Tibial nerve (tissue), 4 donors: ENCODE measurements at places on chromosomes 12 and 14. TPM values are rescaled to one million over a fixed set of nuclear protein-coding genes. Genes with fewer than 3 reads are reported as not detected.

- H3K4me3 ChIP-seq: no peak overlapping the region
- H3K27me3 ChIP-seq: no peaks in the 10 kb centered on the region
- no peak overlapping the region for H3K27ac ChIP-seq
- H3K4me1 ChIP-seq: no peaks in the 10 kb centered on the region
- no peaks in the 10 kb centered on the region for H3K36me3 ChIP-seq
Observed at GRCh38 chr12:56955631-56956256, 1.7 kb downstream of the RDH16 start.

GRCh38 chr14:103738166-103738565, 22.6 kb downstream of the ZFYVE21 start:
- DNase-seq: no peak
- H3K27ac ChIP-seq: no peak overlapping the region
- H3K36me3 ChIP-seq: no peaks in the 10 kb centered on the region

GRCh38 chr12:71135812-71136176, 22.0 kb downstream of the TSPAN8 start:
- no peak for DNase-seq
- H3K4me1 ChIP-seq: no peaks in the 10 kb centered on the region
- H3K36me3 ChIP-seq: no peaks in the 10 kb centered on the region
- no peak overlapping the region for H3K4me3 ChIP-seq
- no peaks in the 10 kb centered on the region for H3K27me3 ChIP-seq

GRCh38 chr14:103548463-103549351, 13.8 kb downstream of the BAG5 start:
- H3K36me3 ChIP-seq: no peaks in the 10 kb centered on the region
- H3K4me1 ChIP-seq: peaks cover 12% of the 10 kb centered on the region
- no peaks in the 10 kb centered on the region for H3K27me3 ChIP-seq
- H3K27ac ChIP-seq: peak overlapping the region; percentile 91

DNA sequence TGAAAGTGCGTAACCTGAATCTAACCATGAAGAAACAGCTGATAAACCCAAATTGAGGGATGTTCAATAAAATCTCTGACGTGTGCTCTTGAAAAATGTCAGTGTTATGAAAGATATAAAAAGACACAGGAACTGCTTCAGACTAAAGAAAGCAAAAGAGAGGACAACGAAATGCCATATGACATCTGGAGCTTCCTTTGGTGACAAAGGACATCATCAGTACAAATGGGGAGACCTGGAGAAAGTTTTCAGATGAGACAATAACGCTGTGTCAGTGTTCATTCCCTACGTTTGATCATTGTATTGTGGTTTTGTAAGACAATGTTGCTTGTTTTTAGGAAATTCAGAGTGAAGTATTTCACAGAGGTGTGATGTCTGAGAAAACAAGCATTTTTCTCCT, 125.9 kb upstream of the MAP1LC3B2 start:
- H3K27me3 ChIP-seq: no peaks in the 10 kb centered on the region
- H3K4me1 ChIP-seq: peaks cover 4% of the 10 kb centered on the region

GRCh38 chr12:26890784-26891183, 47.0 kb downstream of the INTS13 start:
- no peaks in the 10 kb centered on the region for H3K4me1 ChIP-seq
- H3K27ac ChIP-seq: no peak overlapping the region
- H3K36me3 ChIP-seq: no peaks in the 10 kb centered on the region
- no peak overlapping the region for H3K4me3 ChIP-seq

- H3K4me1 ChIP-seq: no peaks in the 10 kb centered on the region
- DNase-seq: no peak
- H3K36me3 ChIP-seq: no peaks in the 10 kb centered on the region
- H3K27ac ChIP-seq: peak overlapping the region; percentile 65
- no peaks in the 10 kb centered on the region for H3K27me3 ChIP-seq
- no peak overlapping the region for H3K4me3 ChIP-seq
Observed at GRCh38 chr14:75234173-75235115, 44.2 kb upstream of the FOS start.

SLC25A47 gene
- not detected for total RNA-seq

STAT2 gene
- total RNA-seq: 296 TPM

DNA sequence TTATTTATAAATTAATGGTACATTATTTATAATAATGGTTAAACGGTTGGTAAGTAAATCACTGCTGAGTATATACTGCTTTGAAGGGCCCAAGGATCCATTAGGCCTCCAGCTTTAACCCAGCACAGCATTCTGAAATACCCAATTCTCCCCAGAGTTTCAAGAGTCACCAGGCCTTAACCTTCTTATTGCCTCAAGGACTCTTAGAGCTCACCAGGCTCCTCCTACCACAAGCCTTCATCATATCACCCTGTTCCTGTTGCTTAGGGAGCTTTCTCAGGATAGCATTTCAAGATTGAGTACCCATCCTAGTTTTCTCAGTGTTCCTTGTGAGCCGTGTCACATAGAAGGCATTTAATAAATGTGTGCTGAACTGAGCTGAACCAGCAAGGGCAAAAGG, 242.5 kb downstream of the FBXL14 start:
- no peak for DNase-seq
- H3K4me3 ChIP-seq: no peak overlapping the region
- H3K27me3 ChIP-seq: no peaks in the 10 kb centered on the region
- H3K4me1 ChIP-seq: no peaks in the 10 kb centered on the region

FERMT2 gene
- total RNA-seq: 135 TPM

DNA sequence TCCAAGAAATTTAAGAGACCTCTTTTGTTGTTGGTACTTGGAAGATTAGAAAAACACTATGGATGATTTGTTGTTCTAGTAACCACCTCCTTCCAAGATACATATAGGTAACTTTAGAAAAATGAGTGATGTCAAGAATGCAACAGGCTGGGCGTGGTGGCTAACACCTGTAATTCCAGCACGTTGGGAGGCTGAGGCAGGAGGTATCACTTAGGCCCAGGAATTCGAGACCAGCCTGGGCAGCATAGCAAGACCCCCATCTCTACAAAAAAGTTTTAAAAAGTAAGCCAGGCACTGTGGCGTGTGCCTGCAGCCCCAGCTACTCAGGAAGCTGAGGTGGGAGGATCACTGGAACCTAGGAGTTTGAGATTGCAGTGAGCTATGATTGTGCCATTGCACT, 97.8 kb downstream of the PCNX1 start:
- H3K36me3 ChIP-seq: no peaks in the 10 kb centered on the region
- H3K27ac ChIP-seq: no peak overlapping the region
- no peak for DNase-seq
- H3K4me3 ChIP-seq: no peak overlapping the region
- no peaks in the 10 kb centered on the region for H3K4me1 ChIP-seq
- H3K27me3 ChIP-seq: no peaks in the 10 kb centered on the region

- H3K27ac ChIP-seq: no peak overlapping the region
- no peaks in the 10 kb centered on the region for H3K4me1 ChIP-seq
- H3K27me3 ChIP-seq: no peaks in the 10 kb centered on the region
- H3K36me3 ChIP-seq: no peaks in the 10 kb centered on the region
- no peak overlapping the region for H3K4me3 ChIP-seq
Observed at GRCh38 chr14:88232771-88233170, 90.3 kb downstream of the KCNK10 start.

KRT72 gene
- total RNA-seq: not detected

GRCh38 chr14:105499256-105500035, 8.4 kb downstream of the TEDC1 start:
- no peaks in the 10 kb centered on the region for H3K27me3 ChIP-seq
- DNase-seq: no peak
- peaks cover 23% of the 10 kb centered on the region for H3K4me1 ChIP-seq
- H3K27ac ChIP-seq: peak overlapping the region; percentile 75
- no peak overlapping the region for H3K4me3 ChIP-seq

CCDC38 gene
- total RNA-seq: not detected

- H3K27ac ChIP-seq: no peak overlapping the region
- no peaks in the 10 kb centered on the region for H3K27me3 ChIP-seq
- no peaks in the 10 kb centered on the region for H3K36me3 ChIP-seq
- DNase-seq: no peak
- peaks cover 16% of the 10 kb centered on the region for H3K4me1 ChIP-seq
- H3K4me3 ChIP-seq: no peak overlapping the region
Observed at GRCh38 chr14:34620839-34621238, 9.1 kb downstream of the SNX6 start.

GRCh38 chr12:1799051-1799881, 21.1 kb upstream of the LRTM2 start:
- H3K4me1 ChIP-seq: peaks cover 16% of the 10 kb centered on the region
- no peak overlapping the region for H3K4me3 ChIP-seq
- no peak overlapping the region for H3K27ac ChIP-seq
- no peaks in the 10 kb centered on the region for H3K36me3 ChIP-seq

DNA sequence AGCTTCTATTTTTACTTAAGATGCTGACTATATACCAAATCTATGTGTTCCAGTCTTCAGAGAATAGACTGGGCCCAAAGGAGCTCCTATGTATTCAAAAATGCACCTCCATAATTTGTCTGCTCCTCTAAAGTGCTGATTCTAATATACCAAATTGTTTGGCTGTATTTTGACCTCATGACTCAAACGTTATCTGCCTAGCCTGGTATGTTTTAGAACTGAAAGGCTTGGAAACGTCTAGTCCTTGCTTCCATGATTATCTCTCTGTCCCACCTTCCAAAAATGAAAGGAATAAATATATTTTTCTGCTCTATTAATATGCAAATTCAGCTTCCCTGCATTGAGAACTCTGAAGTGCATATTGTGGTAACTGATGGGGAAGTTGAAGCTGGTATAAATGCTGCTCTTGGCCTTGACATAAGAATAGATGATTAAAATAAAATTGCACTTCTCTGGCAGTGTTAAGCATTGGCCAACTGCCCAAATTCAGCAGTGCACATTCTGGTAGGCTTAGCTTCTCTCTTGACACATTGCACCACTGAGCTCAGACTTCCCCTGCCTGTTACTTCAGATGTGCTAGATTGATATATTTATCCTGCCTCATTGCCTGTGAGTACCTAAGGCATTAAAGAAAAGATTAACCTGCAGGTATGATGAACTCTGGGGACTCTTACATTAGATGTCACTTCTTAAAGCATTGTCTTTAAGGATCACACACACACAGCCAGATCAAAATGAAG, 882.3 kb downstream of the RPS29 start:
- no peak for DNase-seq
- no peaks in the 10 kb centered on the region for H3K27me3 ChIP-seq
- H3K4me3 ChIP-seq: no peak overlapping the region
- no peak overlapping the region for H3K27ac ChIP-seq

DNA sequence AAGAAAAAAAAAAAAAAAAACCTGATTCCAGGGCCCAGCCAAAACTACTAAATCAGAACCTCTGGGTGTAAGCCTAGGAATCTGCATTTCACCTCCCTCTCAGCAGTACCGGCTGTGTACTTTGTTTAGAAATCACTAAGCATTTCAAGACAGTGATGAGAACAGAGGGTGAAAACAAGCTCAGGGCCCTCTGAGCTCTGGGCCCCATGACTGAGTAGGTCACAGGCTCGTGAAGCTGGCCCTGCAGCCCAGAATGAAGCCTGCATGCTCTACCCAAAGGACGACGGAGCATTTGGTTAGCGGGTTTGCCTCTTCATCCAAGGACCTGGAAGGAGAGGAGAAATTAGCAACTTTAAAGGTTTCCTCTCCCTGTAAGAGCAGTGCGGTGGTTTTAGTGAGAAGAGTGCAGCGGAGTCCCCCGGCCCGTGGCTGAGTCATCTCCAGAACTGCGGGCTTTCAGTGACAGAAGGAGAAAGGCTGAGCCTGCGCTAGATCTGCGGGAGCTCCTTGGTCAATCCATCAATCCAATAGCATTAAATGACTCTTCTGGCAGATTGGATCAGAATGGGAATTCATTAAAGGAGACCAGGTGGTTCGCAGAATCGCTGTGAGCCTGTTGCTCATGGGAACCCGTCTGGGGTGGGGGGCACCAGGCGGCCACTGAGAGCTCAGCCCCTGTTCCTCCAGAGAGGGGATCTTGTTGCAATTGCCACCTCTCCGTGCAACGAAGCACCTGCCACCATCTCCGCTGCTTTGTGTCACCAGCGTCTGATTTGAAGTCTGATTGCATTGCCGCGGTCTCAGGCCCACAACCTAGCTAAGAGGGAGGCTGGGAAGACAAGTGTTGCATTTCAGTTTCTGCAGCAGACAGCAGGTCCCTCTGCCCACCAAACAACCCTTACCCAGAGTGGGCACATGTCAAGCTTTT, 7.3 kb downstream of the IL31 start:
- DNase-seq: no peak
- no peaks in the 10 kb centered on the region for H3K27me3 ChIP-seq
- no peak overlapping the region for H3K27ac ChIP-seq
- H3K4me3 ChIP-seq: no peak overlapping the region
- no peaks in the 10 kb centered on the region for H3K4me1 ChIP-seq

DNA sequence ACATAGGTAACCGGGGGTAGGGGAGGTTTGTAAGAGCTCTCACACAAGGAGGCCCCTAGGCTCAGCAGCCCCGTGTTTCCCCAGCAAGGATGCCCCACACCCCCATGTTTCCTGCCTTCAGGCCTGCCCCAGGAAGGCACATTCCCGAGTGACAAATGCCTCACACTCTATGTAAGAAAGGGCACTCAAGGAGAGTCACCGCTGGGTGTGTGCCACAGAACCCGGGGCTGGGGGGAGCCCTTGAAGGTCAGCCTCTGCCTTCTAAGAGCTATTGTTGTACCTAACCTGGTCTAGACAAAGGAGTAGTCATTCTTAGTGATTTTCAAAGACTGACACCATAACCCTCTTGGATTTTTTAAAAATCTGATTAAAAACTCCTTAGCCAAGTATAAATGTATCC, 333.6 kb downstream of the DPF3 start:
- H3K36me3 ChIP-seq: no peaks in the 10 kb centered on the region
- no peak overlapping the region for H3K27ac ChIP-seq
- no peak overlapping the region for H3K4me3 ChIP-seq
- no peaks in the 10 kb centered on the region for H3K4me1 ChIP-seq
- no peak for DNase-seq

DNA sequence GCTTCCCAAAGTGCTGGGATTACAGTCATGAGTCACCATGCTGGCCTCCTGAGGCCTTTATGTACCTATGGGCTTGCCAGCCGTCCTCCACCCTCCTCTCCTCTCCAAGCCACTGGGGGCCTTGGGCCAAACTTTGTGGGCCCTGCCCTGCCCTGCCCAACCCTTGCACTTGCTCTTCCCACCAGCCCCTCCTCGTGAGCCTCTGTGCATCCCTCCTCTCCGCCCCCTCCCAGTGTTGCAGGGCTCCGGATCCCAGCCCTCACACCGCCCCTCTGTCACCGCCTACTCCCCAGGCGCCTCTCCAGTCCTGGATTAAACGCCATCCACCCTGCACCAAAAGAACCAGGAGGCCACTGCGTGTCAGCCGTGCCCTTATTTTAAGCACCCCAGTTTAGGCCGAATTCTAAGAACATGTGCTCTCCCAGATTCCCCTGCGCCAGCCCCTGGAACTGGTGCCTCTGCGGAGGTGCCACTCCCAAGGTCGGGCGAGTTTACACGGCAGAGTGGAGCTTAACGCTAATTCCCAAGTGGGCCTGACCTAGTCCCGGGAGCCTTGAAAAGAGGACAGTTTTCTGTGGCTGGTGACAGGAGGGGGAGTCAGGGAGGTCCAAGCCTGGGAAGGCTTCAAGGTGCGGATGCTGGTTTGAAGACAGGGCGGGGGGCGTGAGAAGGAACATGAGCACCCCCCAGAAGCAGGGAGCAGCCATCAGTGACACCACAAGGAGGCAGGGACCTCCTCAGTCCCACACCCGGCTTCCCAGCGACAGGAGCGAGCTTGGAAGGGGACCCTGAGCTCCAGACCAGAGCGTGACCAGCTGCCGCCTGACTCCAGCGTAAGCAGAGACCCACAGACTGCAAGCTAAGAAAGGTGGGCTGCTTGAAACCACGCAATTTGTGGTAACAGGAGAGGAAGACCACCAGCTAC, 21.2 kb upstream of the CDCA4 start:
- H3K36me3 ChIP-seq: no peaks in the 10 kb centered on the region
- H3K4me3 ChIP-seq: no peak overlapping the region
- no peak for DNase-seq
- peaks cover 31% of the 10 kb centered on the region for H3K27me3 ChIP-seq
- no peak overlapping the region for H3K27ac ChIP-seq
- no peaks in the 10 kb centered on the region for H3K4me1 ChIP-seq
